ENCODE measurements at places on chromosomes 4 and X.
A peak's percentile ranks its signal among the peaks of the same experiment; 100 is the strongest.

GRCh38 chrX:55659931-55660330 is 36.7 kb downstream of the FOXR2 start:
- DNase-seq: no peak

DNA sequence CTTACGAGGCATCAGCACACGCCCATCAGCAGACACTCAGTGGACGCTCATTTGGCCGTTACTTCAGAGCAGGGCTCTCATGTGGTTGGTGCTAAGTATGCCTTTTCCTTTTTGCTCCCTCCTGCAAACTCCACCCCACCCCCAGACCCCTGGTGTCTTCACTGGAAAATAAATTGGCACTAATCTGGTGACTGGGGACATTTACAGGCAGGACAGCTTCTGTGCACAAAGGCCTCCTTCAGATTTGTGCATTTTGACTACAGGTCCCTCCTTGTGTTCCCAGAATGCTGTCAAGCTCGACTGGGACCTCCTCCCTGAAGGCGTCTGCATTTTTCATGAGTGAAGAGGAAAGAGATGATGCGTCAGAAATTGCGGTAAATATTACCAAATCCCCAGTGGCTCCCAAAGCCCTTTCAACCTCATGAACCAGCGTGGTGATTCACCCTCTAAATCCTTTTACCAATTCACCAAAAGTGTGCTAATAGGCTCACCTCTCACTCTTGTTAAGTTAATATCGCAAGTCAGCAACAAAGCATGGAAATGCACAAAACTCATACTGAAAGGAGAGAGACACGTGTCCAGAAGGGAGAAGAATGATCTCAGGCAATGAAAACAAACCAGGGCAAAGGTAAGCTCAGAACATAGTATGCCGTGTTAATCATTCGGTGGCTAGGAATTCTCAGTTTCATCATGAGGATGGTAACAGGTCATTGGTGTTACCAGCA is 119.0 kb downstream of the NKX6-1 start:
- DNase-seq: no peak

DNA sequence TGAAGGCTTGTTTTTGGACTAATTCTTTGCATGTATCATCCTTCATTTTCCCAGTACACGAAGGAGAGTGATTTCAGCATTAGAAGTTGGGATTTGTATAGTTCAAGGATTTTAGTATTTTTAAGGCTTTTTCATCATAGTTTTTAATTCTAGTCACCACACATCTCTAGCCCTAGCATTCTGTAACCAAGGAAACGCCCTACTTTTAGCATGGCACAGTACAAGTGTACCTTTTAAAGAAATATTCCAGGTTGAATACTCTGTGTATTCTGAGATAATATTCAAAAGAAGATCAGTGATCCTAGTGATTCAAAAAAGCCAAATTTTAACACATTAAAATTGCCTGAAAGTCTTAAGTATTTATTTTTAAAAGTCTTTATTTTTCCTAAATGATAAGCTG is 150.5 kb downstream of the RAP1GDS1 start:
- DNase-seq: no peak

DNA sequence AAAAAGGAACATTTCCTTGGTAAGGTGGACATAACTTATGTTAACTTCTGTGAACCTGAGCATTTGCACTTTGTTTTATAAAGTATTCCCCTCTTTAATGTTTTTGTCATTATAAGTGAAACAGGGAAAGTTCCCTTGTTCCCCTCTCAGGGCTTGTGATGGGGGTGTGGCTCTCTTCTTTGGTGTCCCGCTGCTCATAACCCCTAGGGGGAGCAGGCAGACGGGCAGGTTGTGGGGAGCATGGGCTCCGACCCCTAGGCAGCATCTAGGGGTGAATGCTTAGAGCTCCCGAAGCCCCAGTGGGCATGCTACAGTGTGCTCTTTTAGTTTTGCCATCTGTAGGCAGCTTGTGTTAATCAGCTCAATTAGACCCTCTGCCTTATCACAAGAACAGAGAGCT is 200.4 kb downstream of the DACH2 start:
- no peak for DNase-seq

DNA sequence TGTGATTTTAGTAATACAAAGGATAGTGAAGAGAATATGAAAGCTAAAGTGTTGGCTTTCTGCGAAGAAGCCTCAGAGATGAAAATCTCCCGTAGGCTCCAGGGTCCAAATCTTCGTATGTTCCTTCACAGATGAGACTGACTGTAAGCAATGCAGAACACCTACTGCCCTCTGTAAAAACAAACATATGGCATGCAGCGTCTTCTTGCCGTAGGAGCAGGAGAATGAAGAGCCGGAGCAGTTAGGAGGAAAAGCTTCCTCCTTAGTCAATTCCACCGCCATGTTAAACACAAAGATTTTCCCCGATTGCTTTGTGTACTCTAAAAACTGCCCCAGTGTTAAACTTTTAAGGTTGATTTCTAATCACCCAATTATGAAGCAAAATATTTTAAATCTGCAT is 22.5 kb downstream of the RWDD4 start:
- DNase-seq: no peak

GRCh38 chrX:53440621-53441517 is 6.7 kb upstream of the HSD17B10 start:
- DNase-seq: no peak

DNA sequence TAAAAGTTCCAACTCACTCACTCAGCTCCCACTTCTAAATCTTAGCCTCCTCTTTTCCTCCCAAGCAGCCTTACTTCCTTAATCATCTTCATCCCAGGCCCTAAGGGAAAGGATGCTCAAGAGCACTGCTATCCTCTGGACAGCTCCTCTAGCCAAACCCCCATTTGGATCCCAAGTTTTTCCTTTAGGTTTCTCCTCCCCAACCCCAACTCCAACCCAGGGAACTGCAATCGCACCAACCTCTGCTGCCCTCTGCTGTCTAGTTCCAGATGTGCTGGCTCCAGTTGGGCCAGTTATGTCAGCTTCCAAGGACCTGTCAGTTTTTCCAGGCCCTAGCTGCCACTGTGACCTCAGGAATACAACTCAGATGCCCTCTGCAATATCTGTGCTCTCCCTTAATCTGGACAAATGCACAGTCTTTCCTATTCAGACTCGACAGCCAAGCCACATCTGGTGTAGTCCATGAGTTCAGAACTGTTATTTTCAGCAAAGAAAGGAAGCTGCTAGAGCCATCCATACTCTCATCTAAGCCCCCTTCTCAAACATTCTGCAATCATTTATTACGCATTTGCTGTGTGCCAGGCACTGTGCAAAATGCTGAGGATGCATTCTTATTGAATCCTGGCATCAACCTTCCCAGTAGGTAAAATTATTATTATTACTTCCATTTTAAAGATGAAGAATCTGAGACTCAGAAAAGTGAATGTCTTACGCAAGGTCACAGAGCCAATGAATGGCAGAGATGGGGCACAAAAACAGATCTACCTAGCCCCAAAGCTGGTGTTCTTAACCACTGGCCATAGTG is 12.3 kb upstream of the XPNPEP2 start:
- no peak for DNase-seq

DNA sequence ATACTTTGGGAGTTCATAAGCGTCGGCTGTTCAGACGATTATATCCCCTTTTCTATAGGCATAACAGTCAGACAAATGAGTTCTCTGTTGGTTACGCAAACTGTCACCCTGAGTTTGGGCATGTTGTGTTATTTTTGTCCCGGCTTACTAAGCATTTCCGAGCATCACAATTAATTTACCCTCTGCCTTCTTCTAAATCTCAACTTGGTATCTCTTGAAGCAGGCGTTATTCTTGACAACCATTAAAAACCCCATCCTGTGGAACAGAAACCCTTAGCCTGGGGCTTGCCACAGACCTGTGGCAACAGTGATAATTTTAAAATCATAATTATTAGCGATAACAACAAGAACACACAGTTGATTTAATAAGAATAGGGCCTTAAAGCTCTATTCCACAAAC is 558.7 kb downstream of the INPP4B start:
- DNase-seq: no peak

DNA sequence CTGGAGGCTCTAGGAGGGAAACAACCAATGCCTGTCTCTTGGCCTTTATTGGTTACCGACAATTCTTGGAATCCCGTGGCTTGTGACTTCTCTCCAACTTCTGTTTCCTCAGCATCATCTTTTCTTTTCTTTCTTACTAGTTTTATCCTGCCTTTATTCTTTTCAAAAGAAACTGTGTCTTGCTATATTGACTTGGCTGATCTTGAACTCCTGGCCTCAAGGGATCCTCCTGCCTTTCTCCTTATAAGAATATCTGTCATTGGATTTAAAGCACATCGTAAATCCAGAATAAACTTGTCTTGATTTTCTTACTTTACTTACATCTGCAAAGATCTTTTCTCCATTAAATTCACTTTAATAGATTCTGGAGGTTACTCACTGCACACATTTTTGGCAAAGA is 49.9 kb upstream of the UGT2B10 start:
- DNase-seq: no peak

DNA sequence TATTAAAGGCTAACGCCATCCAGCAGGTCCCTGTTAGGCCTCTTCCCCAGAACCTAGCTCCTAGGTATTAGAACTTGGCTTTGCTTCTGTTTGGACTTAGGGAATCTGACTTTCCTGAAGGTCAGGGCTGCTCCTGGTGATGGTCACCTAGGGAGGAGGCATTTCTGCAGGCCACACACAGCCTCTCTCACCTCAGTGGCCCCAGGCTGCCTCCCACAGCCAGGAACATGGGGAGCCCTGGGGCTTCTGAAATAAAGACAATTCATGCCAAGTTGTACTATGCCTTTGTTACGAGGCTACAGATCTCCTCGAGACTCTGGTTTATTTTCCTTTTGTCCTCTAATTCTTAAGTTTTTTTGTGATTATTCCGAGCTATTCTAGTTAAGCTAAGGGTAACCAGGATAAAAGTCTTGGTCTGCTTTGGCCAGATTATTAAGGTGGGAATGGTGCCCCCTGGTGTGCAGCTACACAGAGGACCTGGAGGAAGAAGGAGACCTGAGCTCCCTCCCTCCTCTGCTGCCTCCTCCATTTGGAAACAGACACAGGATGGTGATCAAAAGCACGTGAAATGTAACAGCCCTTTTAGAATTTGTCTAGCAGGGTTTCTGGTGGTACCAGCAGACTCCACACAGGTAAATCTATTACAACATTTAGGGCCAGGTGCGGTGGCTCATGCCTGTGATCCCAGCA is 131.0 kb downstream of the DCLK2 start:
- no peak for DNase-seq

- DNase-seq: no peak
Measured at GRCh38 chrX:113400193-113400704, 559.6 kb upstream of the AMOT start.

DNA sequence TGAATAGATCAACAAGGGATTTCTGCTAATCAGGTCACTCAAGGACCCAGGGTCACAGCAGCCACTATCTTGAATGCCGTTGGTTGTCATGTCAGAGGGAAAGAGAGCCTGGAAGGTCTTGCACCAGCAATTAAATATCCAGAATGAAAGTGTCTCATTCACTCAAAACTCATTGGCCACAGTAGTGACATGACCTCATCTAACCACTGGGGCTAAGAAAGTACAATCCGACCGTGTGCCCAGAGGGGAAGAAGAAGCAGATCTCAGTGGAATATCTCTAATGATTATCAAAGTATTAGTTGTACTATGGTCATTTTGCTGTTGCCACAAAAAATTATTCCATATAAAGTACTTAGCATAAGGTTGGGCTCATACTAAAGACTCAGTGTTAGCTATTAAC is 210.0 kb downstream of the QDPR start:
- no peak for DNase-seq

GRCh38 chr4:185108185-185108584 is 34.9 kb upstream of the SLC25A4 start:
- DNase-seq: no peak

DNA sequence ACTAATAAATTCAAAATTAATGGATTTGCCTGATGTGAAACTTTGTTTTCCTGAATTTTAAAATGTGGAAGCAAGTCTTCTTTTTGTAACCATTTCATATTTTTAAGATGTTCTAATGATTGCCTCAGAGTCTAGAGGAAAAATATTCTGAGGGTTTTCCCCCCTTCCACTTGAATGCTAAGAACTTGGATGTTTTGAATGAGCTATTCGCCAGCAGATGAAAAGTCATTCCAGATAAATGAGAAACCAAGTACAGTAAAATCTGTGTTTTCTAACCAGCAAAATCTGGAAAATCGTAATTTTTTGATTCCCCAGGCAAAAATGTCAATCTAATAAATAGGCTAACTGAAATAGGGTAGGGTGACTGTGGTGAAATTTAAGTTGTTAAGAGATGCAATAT is 45.6 kb downstream of the SLIT2 start:
- no peak for DNase-seq

DNA sequence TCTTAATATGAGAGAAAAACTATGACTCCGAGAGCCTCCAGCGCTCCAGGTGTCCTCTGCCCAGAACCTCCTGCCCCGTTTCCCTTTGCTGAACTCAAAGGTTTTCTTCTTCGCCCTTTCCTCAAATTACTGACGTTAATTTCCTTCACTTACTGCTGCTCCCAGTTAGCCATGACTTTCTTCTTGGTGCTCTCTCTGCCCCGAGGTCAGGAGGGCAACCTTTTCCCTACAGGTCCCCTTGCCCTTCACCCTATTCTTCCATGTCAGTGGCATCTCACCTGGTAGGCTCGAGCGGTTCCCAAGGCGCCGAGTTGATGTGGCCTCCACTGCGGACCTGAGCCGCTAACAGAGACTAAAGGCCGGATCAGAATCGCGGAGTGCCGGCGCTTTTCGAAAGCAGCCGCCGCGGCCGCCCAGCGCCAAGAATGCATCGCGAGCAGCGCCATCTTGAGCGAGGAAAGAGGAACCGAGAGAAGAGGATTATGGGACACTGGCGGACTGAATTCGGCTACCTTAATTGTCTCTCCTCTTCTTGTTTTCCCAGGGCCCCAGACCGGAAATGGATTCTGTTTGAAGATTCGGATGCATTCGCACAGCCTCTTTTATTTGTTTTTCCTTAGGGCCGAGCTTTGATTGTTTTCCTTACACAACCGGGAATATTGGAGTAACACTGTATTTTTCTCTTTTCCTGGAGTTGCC is at the start of gene ABCB7:
Gene ABCB7, minus strand, starts transcription at position 457 of the 699 bp plus-strand sequence. Its CDS starts 11 bp downstream, at position 446.
- peak; percentile 50 for DNase-seq

GRCh38 chrX:38638952-38639529 is 77.7 kb downstream of the TSPAN7 start:
- DNase-seq: no peak

- DNase-seq: no peak
Measured at GRCh38 chr4:53515076-53515475, 76.2 kb downstream of the LNX1 start.

GRCh38 chr4:67934628-67935027 is 28.7 kb downstream of the TMPRSS11A start:
- no peak for DNase-seq

GRCh38 chrX:130793975-130794374 is 109.0 kb downstream of the ENOX2 start:
- DNase-seq: no peak

GRCh38 chr4:159401791-159402380 is 299.0 kb downstream of the RAPGEF2 start:
- no peak for DNase-seq

DNA sequence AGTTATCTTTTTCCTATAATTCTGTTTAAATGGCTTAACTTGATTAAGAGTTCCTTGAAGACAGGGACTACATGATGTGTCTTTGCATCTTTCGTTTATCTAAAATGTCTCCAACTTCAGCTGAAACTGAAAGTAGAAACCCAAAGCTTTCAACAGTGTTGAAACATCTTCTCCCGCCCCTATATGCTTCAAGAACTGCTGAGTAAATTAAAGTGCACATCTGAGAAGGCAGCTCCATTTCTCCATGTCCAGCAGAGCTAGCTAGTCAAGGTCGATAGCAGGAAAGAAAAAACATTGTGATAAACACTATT is 185.7 kb upstream of the TBL1X start:
- DNase-seq: no peak
